ENCODE measurements at places on chromosomes 5 and 9.

DNA sequence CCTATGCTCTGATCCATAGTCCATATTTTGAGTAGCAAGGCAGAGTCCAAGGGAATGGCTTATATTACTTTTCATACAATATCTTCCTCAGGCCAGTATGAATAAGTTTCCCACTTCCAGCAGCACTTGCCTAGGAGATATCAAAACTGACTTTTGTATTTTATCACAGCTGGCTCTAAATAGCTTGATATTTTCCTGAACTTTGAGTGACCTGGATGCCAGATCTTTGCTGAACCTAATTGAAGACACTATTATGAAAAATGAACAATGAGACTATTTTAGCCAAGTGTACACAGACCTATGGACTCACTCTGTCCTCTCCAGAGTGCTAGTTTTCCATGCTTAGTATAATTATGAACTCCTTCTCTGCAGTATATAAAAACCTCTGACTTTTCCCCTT is 475.6 kb upstream of the PTGER4 start:
- DNase-seq, result no peak

- no peak for DNase-seq
Measured at GRCh38 chr5:79122973-79123372, 11.4 kb downstream of the BHMT start.

GRCh38 chr5:149724130-149724840 is 5.8 kb upstream of the PPARGC1B start:
- no peak for DNase-seq

DNA sequence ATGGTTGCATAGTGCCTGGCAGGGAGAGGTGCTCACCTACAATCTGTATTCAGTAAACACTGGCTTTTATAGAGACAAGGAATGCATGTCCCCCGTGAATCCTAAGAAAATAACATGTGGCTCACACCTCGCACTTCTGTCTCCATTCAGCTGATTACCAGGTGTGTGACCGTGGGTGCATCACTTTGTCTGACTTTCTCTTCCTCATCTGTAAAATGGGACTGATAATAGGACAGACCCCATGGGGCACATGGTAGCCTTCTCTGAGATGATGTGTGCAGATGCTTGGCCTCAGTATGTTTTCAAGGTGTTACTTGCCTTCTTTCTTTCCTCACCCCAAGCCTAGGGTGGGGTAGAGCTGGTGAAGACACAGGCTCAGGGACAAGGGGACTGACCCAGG is 6.3 kb downstream of the CXXC5 start:
- DNase-seq, result no peak

GRCh38 chr5:122723606-122724352 is 51.1 kb upstream of the SNX2 start:
- DNase-seq, result no peak

DNA sequence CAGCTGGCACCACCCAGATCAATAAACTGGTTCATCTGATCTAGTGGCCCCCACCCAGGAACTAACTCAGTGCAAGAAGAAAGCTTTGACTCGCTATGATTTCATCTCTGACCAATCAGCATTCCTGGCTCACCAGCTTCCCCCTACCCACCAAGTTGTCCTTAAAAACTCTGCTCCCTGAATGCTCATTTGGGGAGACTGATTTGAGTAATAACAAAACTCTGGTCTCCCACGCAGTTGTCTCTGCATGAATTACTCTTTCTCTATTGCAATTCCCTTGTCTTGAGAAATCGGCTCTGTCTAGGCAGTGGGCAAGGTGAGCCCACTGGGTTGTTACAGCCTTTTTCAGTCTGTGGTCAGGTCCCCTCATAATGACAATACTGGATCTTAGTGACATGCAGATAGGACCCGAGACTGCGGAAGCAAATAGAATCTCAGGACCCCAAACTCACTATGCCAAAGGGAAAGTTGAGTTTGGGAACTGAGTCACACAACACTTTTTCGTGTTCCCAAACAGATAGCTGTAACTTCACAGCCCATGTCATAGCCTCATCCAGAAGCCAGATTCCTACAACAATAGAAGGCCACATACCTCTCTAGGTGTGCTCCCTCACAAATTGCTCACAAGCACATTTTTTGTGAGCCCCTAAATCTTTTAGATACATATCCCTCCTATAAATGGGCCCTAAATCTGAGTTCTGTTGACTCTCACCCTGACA is 175.2 kb upstream of the RAI14 start:
- DNase-seq, result no peak

DNA sequence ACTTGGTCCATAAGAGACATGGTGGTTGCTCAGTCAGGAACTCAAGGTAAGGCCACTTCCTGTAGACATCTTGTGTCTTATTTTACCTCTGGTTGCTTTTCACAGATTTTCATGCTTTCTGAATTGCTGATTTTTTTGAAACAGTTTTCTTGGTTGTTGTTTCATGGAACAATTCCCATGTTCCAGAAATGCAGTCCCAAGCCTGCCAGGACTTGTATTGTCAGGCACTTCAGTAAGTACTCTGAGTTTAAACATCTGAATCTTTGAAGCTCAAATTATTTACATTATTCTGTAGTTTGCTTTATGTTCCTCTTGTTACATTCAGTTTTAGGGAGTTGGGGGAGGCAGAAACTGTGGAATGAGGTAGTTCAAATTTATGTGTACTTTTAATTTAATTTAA is 290.2 kb downstream of the DMRT2 start:
- DNase-seq, result no peak

DNA sequence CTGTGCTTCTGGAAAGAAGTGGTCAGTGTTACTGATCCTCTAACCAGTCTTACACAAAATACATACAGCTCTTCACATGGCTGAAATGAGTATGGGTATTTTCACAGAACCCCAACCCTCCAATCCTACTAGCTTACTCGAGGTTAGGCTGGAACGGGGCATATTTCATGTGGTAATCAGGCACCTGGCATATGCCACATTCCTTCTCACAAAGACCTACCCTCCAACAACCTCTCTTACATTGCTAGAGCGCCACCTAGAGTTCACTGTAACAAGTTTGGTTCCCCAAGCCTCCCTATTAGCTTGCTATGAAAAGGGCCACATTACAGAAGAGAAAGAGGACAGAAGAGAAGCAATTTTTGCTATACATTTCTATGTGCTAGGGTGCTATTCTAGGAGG is 597.3 kb downstream of the PRELID2 start:
- no peak for DNase-seq

GRCh38 chr5:114237766-114238165 is 124.1 kb upstream of the KCNN2 start:
- no peak for DNase-seq

- no peak for DNase-seq
Measured at GRCh38 chr5:95686651-95687050, 3.9 kb upstream of the SPATA9 start.

GRCh38 chr5:158485604-158486081 is 614.1 kb downstream of the EBF1 start:
- no peak for DNase-seq

GRCh38 chr9:77802064-77802463 is 153.9 kb upstream of the GNA14 start:
- DNase-seq, result no peak

DNA sequence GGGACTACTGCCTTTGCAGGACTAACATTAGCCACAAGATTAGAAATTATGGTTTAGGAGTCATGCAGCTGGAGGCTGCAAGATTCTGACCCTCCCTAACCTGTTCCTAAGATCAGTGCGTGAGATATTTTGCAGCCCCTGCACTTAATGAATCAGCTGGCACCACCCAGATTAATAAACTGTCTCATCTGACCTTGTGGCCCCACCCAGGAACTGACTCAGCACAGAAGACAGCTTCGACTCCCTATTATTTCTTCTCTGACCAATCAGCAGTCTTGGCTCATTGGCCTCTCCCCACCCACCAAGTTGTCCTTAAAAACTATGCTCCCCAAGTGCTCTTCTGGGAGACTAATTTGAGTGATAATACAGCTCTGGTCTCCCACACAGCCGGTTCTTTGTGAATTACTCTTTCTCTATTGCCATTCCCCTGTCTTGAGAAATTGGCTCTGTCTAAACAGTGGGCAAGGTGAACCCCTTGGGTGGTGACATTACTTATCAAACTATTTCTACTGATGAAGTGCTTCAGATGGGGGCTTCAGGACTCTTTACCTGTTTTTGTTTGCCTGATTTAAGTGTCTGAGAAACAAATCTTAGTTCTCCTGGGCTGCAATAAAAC is 17.0 kb downstream of the CTSL start:
- DNase-seq, result no peak

GRCh38 chr5:73448463-73449136 is at the start of gene FOXD1:
TSS of gene FOXD1 (minus strand) at chr5:73448777. CDS start at chr5:73448362, 415 bp downstream.
- DNase-seq, result no peak

- no peak for DNase-seq
Measured at GRCh38 chr9:91841591-91841990, 108.4 kb downstream of the ROR2 start.

DNA sequence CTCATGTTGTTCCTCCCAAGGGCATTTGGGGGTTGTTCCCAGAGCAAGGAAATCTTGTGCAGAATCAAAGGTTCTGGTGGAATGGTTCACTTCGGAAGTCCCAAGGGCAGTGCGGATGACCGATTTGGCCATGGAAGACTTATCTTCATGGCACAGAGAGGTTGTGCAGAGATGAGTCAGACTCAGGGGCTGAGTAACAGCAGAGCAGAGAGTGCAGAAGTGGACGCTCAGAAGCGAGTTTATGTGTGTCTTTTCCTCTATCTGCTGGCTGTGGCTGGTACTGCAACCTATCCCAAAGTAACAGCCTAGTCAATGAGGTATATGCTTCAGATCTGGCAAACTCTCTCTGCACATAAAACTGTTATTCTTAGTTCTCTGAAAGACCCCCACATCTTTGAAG is 118.1 kb downstream of the DPYSL3 start:
- DNase-seq, result no peak

DNA sequence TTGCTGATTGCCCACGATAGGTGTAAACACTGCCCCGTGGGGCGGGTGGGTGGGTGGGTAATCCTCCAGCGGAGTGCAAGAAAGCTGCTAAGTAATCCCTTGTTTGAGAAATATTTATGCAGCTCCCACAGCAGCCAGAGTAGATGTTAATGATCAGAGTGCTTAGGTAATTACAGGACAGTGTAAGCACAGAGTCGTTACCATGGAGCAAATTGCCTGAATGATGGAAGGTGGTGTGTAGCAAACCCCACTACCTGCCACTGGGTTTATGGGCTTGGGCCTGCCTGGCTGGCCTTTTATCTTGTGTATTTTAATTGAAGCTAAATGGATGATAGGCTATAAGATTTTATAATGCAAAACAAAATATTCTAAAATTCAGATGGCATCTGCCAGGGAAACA is 110.0 kb downstream of the COL5A1 start:
- DNase-seq, result no peak

DNA sequence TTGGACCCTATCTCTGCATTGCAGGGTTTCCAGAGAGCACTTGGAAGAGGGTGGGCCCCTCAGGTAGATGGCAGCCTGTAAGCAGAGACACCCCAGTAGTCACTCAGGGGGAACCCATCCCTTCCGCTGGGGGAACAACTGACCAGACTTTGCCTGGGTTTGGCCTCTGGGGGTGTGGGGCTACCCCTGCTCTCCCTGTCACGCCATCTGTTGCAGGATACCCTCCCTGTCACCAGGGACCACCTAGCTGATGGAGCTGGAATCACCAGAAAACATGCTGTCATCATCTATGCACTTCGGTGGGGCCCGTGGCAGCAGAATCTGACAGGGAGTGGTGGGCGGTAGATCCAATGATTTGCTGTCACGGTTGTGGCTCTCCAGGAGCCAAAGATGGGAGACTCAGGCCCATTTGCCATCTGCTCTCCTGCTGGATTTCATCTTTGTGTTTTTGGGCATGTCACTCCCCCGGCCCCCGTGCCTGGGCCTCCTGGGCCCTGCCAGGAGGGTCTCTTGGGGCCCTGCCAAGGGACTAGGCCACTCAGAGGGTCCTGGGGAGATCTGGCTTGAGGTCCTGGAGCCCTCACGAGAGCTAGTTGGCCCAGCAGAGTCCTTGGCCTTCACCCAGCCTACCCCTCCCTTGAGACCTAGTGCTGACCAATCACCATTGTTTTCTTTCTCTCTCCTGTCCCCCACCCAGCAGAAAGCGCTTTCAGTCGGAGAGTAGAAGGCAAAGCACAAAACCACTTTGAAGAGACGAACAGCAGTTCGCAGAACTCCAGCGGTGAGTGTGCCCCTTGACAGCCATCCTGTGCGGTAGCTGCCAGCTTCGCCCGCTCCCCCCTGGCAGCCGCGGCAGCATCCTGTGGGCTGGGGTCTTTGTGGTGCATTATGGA is 45.9 kb downstream of the AMBP start:
- no peak for DNase-seq

DNA sequence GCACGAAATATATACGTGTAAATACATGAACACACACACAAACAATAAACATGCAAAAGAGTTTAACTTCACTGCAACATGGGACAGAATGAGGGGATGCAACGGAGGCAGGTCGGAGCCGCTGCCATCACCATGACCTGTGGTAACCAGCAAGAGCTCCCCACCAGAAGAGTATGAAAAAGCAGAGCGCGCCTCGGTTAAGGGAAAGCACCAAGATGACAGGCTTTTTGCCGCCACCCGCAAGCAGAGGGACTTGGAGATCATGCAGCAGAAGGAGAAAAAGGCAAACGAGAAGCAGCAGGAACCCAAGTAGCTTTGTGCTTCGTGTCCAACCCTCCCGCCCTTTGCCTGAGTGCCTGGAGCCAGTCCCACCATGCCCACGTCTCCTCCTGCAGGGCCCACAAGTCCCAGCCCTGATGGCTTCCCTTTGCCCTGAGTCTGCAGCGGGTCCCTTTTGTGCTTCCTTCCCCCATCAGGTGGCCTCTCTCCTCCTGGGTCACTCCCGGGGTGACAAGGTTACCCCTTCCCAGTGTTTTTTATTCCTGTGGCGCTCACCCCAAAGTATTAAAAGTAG is 13.8 kb downstream of the WHRN start:
- DNase-seq, result no peak

DNA sequence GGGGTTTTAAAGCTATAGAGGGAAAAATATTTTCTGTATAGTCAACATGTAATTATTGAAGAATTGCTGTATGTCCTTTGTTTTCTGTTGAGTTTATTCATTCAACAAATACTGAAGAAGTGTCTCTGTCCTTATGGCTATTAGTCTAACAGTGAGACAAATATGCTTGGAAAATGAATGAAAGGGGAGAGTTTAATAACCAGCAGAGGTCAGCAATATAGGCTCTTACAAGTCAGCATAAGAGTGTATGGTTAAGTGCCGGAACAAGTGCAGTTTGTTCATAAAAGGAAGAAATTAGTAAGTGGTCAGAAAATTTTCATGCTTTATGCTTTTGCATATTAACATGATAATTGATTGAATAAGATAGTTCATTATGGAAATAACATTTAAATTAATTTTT is 3.6 kb downstream of the SCAMP1 start:
- DNase-seq, result no peak

DNA sequence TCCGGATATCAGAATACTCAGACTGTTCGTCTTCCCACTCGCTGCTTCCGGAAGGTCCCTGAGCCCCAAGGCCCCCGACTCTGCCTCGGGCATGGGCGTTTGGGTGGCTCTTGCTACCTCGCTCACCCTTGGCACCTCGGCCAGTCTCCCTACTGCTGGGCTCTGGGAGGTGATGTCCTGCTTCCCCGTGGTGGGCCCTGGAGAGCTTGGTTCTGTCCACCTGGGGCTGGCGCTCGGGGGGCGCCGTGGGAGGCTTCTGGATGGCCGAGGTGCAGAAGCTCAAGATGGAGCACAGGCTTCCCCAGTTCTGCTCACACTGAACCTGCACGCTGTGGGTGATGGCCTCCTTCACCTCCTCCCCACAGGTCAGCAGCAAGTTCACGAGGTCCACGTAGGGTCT is 10.4 kb downstream of the STC2 start:
- no peak for DNase-seq

Data from stimulated activated naive CD4-positive, alpha-beta T cell (primary cell).